Substantia nigra (tissue), 51 donors: ENCODE measurements at places on chromosomes 6 and 20.

DNA sequence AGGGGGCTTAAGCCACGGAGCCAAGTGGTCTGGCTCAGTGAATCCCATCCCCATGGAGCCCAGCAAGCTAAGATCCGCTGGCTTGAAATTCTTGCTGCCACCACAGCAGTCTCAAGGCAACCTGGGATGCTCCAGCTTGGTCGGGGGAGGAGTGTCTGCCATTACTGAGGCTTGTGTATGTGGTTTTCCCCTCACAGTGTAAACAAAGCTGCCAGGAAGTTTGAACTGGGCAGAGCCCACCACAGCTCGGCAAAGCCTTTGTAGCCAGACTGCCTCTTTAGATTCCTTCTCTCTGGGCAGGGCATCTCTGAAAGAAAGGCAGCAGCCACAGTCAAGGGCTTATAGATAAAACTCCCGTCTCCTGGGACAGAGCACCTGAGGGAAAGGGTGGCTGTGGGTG is 25.5 kb upstream of the IL20RA start:
- DNase-seq: no peak

DNA sequence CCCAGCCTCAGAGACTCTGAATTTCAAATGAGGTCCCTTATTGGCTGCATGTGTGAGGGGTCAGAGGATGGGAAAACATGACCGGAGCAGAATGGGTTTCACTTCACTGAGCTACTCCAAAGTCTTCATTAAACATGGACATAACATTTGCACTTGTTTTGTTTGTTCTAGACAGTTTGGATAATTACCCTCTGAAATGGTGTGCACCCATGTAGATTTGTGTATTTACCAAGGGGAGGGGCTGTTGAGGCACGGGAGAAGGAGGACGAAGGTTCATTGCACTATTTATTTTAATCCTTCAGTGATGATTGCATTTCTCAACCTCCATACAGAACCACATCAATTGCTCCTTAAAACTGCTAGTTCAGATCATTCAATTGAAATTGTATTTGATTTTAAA is 364.2 kb downstream of the TFAP2B start:
- no peak for DNase-seq

- DNase-seq: no peak
These were observed 344.4 kb downstream of the THBS2 start for GRCh38 chr6:168909288-168909687.

DNA sequence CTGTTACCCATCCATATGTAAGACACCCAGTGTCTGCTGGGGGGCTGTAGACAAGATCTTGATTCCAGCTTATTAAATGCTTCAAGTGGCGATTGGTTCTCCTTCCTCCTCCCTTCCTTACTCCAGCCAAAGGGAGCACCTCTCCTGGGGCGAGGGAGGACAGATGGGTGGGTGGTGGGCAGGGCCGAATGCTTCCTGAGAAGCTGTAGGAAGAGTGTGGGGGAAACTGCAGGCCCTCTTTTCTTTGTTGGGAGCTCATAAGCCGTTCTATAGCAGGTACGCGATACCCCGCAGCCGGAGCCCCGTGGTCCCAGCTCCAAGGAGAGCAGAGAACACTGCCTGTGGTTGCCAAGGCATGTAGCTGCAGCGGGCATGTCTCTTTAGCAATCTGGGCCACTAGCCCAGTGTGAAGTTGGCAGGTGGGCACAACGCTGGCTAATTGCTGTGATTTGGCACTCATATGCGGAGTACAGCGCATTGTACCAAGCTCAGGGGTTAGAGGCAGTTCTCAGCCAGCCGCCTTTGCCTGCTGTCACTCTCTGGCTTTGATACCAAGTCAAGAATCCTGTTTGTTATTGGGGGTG is 14.7 kb upstream of the KCNG1 start:
- no peak for DNase-seq

- no peak for DNase-seq
These were observed 1.5 kb upstream of the TUBB2B start for GRCh38 chr6:3228771-3229565.

- DNase-seq: no peak
These were observed 133.5 kb upstream of the CCDC28A start for GRCh38 chr6:138640028-138640427.

DNA sequence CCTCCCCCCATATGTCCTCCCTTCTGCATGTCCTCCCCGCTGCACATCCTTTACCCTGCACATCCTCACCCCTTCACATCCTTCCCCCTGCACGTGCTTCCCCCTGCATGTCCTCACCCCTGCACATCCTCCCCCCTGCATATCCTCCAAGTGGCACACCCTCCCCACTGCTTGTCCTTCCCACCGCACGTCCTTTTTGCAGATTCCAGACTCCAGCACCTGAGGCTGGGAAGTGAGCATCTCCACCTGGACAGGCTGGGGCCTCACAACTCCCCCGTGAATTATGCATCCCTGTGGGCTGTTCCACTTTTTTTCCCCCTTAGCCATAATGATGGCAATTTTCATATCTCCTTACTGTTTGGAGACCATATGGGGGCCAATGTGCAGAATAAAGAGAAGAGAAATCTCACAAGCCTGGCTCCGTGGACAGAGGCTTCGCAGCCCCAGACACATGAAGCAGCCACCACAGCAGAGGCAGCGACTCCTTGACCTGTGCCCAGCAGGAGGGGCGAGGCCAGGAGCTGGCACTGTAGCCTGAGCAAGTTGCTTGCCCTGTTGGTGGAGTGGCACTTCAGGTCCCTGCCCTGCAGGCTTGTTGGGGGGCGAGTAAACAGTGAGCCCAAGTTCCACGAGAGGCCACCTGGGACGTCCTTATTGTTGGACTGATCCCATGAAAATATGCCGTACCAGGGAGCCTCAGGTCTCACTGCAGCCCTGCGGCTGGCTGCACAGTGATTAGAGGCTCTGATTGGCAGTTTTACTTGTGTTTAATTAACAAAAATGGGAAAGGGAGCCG is 113.1 kb downstream of the SYNDIG1 start:
- no peak for DNase-seq

DNA sequence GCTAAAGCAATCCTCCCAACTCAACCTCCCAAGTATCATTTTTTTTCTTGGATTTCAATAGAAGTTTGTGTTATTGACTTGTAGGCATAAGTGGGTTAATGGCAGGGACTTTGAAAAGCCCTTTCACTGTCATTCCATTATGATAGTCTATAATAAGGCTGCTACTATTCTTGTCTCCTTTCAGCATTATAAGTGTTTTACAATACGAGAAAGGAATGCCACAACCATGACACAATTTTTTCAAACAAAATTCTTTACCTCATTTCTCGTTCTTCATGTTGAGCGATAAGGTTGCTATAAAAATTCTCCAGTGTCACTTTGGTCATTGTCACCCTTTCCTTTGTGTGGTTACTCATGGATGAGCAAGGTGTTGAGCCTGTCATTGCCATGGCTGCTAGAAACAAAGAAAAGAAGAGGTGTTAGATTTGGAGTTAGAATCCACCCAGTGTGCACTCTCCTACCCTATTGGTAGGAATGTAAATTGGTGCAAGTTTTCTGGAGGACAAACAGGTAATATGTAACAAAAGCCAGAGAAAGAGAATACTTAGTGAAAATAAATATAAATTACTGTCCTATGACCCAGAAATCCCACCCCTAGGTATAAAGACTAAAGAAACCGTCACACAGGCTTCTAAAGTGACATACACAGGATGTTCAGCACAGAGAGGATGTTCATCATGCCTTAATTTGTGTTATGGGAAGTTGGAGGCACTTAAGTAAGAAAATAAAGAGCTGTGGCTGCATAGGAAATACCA is 7.3 kb downstream of the STK38 start:
- DNase-seq: no peak

- DNase-seq: no peak
These were observed 284.8 kb downstream of the BTBD9 start for GRCh38 chr6:38354905-38355304.

GRCh38 chr20:22861231-22861980 is 173.7 kb upstream of the SSTR4 start:
- no peak for DNase-seq

- no peak for DNase-seq
These were observed 24.9 kb downstream of the COL21A1 start for GRCh38 chr6:56222499-56222898.

GRCh38 chr6:168574075-168574698 is 133.2 kb downstream of the SMOC2 start:
- DNase-seq: no peak

DNA sequence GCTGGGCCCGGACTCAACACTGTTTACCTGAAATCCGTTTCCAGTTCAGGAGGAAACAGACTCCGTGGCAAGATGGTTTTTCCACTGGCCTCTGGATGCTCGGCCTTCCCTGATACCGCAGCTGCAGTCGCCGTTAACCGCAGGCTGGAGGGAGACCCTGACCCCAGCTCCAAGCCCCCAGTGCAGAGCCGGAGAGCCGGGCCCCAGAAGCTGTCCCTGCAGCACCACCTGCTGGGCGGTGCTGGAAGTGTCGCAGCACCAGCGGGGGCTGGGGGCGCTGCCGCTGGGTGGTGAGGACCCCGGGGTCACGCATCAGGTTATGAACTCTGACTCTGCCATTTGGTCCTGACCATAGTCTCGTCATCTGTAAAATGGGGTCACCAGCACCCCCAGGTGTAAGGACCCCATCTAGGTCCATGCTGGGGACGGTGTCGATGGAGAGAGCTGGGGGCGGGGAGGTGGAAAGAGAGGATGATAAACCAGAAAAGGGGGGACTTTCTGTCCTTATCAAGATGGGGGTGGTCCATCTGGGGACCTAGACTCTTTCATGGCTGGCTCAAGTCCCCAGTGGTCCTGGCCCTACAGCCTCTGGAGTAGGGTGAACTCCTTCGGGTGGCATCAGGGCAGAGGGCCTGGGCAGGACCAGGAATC is 20.8 kb upstream of the CHRNA4 start:
- peak; percentile 47 for DNase-seq

- DNase-seq: no peak
These were observed 651 bp upstream of the TAPBP start for GRCh38 chr6:33314515-33314942.

DNA sequence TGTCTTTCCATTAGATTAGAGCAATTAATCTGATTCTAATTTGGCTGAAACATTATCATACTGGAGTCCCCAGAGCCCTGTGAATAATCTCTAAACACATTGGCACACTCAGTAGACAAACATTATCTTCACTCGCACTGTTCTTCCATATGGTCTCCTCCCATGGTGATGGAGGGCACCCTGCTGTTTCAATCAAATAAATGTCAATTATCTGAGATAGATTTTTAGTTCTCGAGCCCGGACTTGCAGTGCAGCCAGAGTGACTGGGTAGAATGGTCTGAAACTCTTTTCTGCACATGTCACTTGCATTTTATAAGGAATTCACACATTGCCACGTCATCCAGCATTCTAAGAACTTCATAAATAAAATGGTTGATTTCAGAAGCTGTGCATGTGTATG is 90.6 kb upstream of the MAP3K7 start:
- DNase-seq: no peak

- DNase-seq: no peak
These were observed 15.4 kb upstream of the MAPK13 start for GRCh38 chr6:36114798-36115408.

GRCh38 chr6:7726416-7727085 is 652 bp downstream of the BMP6 start:
- DNase-seq: no peak

- no peak for DNase-seq
These were observed 55.9 kb downstream of the ATXN1 start for GRCh38 chr6:16705081-16705993.

- no peak for DNase-seq
These were observed 100.4 kb downstream of the JAG1 start for GRCh38 chr20:10573273-10573950.

- no peak for DNase-seq
These were observed 41.6 kb downstream of the UNC5CL start for GRCh38 chr6:40997234-40997957.

GRCh38 chr6:156955494-156956183 is 178.5 kb downstream of the ARID1B start:
- no peak for DNase-seq

DNA sequence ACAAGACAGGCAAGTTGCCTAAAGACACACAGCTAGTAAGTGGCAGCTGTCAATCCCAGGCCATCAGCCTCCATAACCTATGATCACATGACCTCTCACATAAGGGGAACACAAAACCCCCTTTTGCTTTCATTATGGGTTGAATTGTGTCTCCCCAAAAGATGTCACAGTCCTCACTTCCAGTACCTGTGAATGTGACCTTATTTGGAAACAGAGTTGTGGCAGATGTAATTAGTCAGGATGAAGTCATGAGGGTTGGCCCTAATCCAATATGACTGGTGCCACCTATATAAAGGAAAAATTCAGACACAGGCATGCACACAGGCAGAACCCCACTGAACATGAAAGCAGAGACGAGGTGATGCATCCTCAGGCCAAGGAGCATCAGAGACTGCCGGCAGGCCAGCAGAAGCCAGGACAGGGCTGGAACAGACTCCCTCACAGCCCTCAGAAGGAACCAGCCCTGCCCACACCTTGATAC is 33.6 kb downstream of the GFOD1 start:
- no peak for DNase-seq

- no peak for DNase-seq
These were observed 27.3 kb upstream of the TGM2 start for GRCh38 chr20:38192323-38192885.

DNA sequence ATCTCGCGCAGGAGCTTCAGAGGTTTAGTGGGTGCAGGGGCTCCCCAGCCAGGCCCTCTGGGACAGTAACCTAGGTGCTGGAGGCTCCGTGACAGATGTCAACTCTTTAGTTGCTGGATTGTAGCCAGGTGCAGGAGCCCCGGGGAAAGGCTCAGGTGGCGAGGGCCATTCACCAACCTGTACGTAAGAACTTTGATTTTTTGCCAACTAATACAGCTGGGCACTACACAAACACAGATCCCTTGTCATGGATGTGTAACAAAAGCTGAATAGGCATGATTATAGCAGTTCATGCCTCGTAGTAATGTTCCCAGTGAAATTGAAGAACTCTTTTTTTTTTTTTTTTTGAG is 82.6 kb downstream of the CDC5L start:
- no peak for DNase-seq

DNA sequence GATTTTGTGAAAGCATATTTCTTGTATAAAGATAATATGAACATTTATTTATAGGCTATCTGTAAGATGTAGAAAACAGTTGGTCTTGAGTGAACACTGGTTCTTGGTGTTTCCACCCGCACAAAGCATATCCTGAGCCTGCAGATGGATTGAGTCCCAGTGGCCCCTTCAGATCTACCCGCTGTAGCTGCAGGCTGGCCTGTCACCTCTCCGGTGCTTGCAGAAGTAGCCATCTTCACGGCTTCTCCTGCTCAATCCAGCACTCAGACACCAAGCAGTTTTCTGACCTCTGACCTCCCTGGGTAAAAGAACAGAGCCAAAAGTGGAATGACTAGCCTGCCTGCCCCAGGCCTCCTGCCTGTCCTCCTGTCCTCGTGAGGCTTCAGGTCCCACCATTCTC is 22.7 kb downstream of the LYRM2 start:
- DNase-seq: no peak
